ENCODE measurements at places on chromosomes 13 and 19.
A peak's percentile ranks its signal among the peaks of the same experiment; 100 is the strongest.

DNA sequence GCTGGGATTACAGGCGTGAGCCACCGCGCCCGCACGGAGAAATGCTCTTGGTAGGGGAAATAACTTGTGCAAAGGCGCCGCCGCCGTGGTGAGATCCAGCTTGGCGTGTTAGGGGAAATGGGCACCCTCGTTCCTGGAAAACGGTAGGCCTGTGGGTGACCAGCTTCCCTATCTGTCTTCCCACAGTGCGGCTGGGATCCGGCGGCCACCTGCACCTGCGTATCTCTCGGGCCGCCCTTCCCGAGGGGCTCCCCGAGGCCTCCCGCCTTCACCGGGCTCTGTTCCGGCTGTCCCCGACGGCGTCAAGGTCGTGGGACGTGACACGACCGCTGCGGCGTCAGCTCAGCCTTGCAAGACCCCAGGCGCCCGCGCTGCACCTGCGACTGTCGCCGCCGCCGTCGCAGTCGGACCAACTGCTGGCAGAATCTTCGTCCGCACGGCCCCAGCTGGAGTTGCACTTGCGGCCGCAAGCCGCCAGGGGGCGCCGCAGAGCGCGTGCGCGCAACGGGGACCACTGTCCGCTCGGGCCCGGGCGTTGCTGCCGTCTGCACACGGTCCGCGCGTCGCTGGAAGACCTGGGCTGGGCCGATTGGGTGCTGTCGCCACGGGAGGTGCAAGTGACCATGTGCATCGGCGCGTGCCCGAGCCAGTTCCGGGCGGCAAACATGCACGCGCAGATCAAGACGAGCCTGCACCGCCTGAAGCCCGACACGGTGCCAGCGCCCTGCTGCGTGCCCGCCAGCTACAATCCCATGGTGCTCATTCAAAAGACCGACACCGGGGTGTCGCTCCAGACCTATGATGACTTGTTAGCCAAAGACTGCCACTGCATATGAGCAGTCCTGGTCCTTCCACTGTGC is 2.4 kb downstream of the GDF15 start:
- DNase-seq, result peak; percentile 39

GRCh38 chr19:11096210-11096841 is 7.1 kb downstream of the LDLR start:
- peak; percentile 16 for DNase-seq

GRCh38 chr13:113354831-113355610 is 8.9 kb downstream of the GRTP1 start:
- no peak for DNase-seq

- DNase-seq, result peak; percentile 65
These were observed 181.3 kb downstream of the PCDH9 start for GRCh38 chr13:67048821-67049150.

DNA sequence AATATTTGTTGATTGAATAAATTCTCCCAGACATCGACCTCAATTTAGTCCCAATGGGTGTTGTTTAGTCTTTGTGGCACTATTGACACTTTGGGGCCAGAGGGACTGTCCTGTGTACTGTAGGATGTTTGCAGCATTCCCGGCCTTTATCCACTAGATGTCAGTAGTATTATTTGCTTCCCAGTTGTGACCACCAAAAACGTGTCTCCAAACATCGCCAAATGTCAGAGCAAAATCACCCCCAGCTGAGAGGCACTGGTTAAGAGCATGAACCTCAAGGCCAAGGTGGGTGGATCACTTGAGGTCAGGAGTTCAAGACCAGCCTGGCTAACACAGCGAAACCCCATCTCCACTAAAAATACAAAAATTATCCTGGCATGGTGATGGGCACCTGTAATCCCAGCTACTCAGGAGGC is 15.4 kb downstream of the NLRP12 start:
- DNase-seq, result peak; percentile 20

DNA sequence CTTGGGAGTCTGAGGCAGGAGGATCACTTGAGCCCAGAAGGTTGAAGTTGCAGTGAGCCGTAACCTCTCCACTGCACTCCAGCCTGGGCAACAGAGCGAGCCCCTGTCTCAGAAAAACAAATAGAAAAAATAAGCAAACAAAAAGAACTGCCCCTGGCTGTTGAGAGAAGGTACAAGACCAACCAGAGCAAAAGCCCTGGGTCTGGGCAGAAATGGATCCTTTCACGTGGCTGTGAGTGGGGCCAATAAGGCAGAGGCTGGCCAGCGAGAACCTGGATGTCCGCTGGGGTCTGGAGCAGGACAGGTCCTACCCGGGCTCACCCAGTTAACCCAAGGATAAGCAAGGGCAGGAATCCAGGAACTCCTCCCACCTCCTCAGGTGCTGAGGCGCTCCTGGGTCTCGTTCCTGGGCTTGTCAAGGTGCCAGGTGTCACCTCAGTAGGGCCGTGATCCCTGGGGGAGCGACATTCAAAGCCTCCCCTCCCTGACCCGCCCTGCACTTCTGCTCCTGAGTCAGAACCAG is 4.7 kb upstream of the SLC5A5 start:
- DNase-seq, result no peak

DNA sequence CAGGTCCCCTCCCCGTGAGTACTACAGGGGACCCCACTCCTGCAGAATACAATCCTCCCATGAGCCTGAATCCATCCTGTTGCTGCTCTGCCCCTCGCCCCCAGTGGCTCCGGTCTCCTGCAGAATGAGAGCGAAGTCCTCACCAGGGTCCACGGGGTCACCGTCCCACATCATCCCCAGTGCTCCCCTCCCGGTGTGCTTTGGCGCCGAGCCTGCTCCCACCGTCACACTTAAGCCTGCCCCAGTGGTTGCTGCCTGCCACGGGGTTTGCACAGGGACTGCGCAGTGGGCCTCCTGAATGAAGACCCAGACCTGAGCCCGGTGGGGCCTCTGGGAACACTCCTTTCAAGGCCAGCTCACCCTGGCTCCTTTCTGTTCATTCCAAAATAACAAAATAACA is 30.5 kb downstream of the NKPD1 start:
- no peak for DNase-seq

- no peak for DNase-seq
These were observed 328.6 kb downstream of the SUCLA2 start for GRCh38 chr13:47672245-47673008.

- DNase-seq, result no peak
These were observed 18.7 kb downstream of the CARD8 start for GRCh38 chr19:48237057-48237456.

GRCh38 chr19:55385724-55386492 is at the start of gene RPL28:
Gene RPL28, plus strand, starts transcription at chr19:55385932. Its CDS starts 426 bp downstream, at chr19:55386358.
- peak; percentile 98 for DNase-seq

DNA sequence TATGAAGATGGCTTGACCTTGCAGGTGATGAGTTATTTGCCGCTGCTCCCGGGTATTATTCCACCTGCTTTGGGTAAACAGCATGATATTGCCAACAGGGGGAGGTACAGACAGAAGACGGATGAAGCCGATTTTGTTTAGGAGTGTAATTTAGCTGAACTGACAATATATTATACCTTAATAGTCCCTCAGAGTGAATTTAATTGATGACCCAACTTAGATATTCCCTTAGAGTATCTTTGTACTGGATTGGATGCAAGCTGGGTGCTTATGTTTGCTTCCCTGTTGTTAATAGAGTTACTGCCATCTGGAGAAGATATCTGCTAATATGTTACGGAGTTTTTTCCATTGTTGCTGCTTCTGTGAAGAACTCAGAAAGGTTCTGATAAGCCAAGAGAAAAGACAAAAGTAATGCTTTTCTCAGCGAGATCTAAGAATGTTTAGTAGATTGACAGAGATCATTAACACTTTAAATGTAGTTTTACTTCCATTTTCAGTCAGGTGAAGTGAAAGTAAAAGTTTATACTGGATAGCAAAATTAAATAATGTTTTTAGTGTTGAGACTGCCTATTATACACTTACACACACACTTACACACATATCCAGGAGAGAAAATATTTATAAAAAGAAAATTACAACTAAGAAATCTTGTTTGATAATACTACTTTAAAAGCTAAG is 2220.8 kb upstream of the PCDH20 start:
- peak; percentile 12 for DNase-seq

- DNase-seq, result peak; percentile 54
These were observed 30.2 kb upstream of the EVI5L start for GRCh38 chr19:7799640-7800355.

Measured in NCI-H226 (cell line).